ENCODE measurements at places on chromosomes 5 and 9.

GRCh38 chr5:4651806-4652565 is 488.1 kb upstream of the ADAMTS16 start:
- DNase-seq = no peak

DNA sequence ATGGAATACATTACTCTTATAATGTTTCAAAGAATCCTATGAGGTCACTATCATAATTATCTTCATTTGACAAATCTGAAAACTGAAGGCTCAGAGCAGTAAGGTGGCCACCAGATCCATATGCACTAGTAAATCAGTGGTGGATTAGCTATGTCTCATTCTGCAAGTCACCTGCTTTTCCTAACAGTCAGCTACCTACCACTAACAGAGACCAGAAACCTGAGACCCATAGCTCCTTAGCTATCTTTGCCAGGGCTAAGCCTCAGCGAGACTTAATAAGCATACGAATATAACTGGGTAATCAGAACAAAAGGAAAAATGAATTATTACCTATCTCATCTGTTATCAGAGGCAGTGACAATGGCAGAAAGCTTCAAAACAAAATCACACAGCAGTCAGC is 118.7 kb downstream of the AUH start:
- no peak for DNase-seq

- peak; percentile 81 for DNase-seq
These were observed 122.0 kb downstream of the GDNF start for GRCh38 chr5:37717613-37718431.

- no peak for DNase-seq
These were observed 132.0 kb downstream of the MLLT3 start for GRCh38 chr9:20490246-20490834.

- DNase-seq = no peak
These were observed 69.8 kb downstream of the GALNT10 start for GRCh38 chr5:154260224-154260927.

GRCh38 chr9:12718482-12719026 is 25.4 kb downstream of the TYRP1 start:
- no peak for DNase-seq

DNA sequence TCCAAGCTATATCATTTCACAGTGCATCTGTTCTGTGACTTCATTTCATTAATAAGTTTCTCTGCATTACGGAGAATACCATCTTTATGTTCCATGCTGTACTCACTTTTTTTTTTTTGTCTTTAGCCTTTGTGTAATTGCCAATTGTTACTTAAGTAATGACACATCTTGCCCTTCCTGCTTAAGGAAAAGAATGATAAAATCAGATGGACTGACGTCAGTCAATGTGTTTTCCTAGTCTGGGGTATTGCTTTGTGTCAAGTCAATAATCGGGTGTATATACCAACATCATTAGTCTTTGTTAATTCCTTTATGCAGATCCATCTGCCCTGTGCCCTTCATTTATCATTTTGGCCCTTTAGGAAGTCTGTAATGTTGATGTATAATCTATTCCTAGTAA is 133.5 kb downstream of the CD180 start:
- no peak for DNase-seq

- DNase-seq = peak; percentile 22
These were observed 599 bp downstream of the KIAA1191 start for GRCh38 chr5:176360894-176361436.

DNA sequence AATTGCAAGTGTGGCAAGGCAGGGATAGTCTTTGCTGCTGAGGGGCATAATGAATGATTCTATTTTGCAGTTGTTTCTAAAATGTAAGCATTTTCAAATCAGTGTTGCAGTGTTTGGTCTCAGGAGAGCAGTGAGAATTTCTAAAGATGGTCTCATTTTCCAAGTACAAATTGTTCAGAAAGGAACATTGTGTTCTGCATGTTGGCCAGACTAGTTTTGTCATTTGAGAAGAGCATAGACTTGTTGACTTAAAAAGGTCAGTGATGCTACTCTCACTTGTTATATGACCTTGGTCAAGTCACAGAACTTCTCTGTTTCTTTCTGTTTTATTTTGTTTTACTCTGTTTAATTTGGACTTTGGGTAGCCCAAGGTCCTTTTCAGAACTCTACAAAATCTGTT is 344.6 kb downstream of the OSTF1 start:
- DNase-seq = no peak

Data from fibroblast of the aortic adventitia (primary cell).